ENCODE measurements at places on chromosomes 12 and 14.

DNA sequence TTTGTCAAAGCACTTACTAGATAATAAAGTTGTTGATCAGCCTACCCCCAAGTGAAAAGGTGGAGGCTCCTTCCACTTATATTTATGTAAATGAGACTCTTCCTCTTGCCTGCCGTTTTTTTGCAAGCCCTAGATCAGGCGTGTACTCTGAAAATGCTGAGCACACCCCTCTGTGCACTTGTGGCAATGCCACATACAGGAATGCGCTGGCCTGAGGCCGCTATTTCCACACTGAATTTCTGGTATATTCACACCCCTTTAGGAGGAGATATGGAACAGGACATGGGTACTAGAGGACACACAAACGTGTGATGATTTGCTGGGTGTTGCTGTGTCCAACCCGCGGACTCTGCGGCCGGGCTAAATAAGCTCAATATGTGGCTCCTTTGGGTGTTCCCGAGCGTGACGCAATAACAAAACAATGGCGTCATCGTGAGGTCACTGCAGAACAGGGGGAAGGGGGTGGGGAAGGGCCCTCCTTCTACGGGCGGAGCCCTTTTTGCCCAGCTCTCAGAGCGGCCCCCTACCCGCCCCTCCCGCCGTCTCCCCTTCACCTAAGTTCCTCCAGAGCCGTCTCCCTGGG, 554 bp upstream of the TSPAN31 start:
- DNase-seq = peak; percentile 86

- DNase-seq = no peak
Observed at GRCh38 chr12:19397534-19397933, 41.8 kb upstream of the AEBP2 start.

- DNase-seq = no peak
Observed at GRCh38 chr12:125836647-125837046, 771.4 kb downstream of the AACS start.

- peak; percentile 81 for DNase-seq
Observed at GRCh38 chr12:54360717-54361456, 3.4 kb downstream of the GPR84 start.

DNA sequence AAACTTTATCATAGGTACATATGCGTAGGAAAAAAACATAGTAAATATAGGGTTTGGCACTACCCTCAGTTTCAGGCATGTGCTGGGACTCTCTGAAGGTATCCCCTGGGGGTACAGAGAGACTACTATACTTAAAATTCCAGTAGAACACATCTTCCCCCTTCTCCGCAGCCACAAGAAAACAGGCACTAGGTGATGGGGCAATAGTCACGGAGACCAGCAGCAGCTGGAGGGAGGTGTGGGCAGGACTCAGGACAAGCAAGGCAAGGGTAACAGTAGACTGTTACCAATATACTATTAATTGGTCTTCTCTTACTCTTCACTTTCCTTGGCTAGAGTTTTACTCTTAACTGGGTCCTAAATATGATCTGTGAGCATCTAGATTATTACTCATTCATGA, 4.6 kb upstream of the PAPOLA start:
- no peak for DNase-seq

- DNase-seq = peak; percentile 25
Observed at GRCh38 chr12:47763481-47764346, 5.0 kb upstream of the RAPGEF3 start.

DNA sequence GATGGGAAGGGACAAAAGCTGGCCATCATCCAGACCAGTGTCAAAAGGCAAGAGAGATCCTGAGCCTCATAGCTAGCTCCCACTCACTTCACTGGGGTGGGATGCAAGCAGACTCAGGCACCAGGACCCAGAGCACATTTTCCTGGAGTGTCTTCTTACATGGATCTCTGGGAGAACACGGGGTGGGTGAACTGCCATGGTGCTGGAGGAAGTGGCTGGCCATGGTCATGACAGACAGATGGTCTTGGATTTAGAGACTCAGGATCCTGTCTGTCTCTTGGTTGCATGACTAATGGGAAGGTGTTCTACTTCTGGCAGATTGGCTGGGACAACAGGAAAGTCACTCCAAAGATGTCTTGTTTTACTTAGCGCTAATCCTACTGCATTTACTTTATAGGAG, 311.5 kb downstream of the ATP23 start:
- DNase-seq = no peak

- no peak for DNase-seq
Observed at GRCh38 chr12:112285600-112286401, 96.4 kb downstream of the HECTD4 start.

GRCh38 chr14:94309721-94310120, 13.4 kb downstream of the SERPINA6 start:
- no peak for DNase-seq

DNA sequence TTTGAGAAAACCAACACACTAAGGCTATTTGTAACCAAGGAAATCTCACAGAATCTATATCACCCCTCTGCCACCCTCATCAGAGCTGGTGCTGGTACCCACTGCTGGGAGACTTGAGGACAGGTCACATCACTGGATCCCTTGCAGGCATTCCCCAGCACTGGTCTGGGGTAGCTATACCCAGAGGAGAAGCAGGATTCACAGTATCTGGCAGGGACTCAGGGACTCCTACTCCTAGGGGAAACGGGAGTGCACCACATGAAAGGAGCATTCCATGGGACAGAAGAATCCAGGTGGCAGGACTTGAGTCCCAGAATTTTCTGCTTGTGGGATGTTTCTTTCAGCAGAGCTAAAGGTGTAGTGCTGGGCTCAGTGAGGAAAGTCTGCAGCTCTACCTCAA, 223.2 kb downstream of the ADGRD1 start:
- no peak for DNase-seq
